ENCODE measurements at places on chromosomes 2 and 18.
A peak's percentile ranks its signal among the peaks of the same experiment; 100 is the strongest.

DNA sequence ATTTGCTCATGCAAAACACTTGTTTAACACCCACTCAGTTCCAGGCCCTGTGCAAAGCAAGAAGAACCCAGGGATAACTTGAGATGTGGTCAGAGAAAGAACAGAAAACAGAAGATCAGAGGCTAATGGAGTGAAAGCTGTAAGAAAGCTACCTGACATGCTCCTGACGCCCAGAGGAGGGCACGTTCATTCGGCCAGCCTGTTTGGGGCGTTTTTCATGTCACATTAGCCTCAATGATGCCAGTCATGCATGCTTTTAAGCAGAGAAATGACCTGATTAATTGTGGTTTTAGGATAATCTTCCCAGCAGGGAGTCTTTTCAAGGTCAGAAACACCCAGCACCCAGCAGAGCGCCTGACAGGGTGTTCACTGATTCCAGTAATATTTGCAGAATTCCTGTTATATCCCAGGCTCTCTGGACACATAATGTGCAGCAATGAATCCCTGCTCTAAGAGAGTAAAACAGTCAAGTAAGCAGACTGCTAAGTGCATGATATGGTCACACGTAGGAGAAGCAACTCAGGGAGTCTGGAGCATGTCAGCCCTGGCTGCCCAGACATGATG is 320.0 kb downstream of the LRATD1 start:
- DNase-seq = no peak

DNA sequence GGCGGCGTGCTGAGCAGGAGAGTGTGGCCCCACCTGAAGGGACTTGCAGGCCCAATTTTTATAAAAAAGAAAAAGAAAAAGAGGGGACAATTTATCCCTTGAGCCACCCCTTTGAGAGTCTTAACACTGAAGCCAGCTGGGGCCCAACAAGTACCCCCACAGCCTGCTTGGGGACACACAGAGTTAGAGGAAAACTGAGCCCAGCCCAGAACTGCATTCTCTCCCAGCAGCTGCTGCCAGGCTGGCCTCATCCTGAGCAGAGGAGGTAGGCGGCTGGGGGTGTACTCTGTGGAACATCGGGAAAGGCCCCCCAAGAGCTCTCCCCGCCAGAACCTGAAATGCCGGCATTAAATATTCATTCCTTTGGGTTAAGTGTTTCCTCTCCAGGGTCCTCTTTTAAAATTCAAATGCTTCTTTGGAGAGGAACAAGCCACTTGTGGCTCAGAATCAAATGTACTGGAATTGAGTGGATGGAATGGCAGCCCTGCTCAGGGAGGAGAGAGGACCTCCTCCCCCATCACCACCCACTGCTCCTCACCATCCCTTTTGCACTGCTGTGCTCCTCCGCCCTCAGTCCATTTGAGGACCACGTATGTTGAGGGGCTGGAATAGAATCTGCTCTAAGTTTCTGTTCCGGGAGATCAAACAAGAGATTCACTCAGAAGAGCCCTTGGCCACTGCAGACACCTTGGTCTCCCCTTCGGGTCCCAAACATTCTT is 45.6 kb downstream of the C1QL2 start:
- no peak for DNase-seq

DNA sequence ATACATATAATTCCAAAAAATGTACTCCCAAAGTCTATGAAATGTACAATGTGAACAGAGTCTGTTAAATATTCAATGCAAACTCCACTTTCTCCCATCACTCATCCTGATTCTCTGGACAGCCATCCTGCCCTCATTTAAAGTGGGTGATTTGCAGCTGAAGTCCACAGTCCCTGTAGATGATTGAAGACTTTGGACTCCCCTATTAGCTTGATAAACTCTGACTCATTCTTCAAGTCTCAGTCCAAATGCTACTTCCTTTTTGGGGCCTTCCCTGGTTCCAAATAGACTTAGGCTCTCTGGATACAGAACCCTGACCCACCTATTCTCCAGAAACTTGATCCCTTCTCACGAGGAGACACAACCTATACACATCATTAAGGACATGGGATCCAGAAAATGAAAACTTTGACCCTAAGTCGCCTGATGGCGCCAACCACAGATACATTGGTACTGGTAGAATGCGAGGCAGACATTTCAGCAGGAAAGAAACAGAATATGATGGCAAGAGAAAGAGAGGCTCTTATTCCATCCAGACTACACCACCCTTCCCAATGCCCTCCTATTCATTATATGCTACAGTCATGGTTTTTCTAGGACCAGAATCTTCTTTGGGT is 122.7 kb downstream of the VIT start:
- DNase-seq = no peak

DNA sequence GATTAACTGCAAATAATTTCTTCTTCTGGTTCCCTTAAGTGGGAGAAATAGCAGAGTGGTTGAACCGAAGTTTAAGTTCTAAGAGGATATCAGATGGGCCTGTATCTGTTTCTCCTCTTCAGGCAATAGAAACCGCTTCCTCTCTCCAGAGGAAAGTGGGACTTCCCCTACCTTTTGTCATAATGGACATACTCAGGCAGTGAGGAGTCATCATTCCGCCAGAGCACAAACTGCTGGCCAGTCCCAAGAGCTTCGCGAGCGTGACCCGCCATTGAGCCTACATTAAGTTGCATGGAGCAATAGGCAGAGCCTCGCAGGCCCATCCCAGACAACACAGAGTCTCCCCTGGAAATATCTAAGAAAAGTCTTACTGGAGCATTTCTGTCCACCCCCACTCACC is 158.9 kb downstream of the LDLRAD4 start:
- DNase-seq = peak; percentile 27

DNA sequence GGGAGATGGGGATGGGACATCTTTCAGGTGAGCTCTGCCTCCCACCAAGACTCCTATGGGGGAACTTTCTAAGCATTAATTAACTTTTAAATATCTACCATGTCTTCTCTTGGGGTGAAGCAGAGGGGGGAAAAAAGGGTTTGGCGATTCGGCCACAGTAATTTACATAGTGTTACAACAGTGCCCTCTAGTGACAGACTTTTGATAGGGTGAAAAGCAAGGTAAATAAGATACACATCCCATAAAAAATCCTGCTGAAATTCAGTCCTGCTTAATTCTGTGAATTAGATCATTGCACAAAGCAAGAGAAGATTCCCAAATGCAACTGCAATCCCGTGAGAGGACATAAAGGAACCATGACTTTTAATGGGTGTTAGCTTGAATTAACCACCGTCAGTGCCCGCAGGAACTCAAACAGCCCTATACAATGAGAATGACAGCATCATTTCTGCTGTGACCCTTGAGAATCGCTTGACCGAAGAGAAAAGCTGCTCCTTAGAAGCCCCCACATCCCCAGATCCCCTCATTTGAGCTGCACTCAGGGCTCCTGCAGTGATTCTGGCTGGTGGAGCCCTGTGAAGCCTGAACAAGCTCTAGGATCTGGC is 32.8 kb downstream of the FAM124B start:
- peak; percentile 45 for DNase-seq

DNA sequence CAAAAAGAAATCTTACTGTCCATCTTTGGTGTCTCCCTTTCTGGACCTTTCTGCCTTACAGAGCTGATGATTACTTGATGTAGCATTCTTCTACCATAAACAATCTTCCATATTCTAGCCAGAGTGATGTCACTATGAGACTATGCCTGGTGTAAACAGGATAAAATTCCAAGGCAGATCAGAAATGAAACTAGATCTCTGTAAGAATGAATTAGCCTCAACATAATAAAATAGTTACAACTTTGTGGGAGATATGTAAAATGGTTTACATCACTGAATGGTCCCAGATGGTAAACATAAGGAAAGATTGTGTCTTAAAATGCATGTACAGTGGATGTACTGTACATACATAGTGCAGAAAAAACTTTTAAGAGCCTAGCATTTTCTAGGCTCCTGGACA is 112.3 kb upstream of the ZNF521 start:
- peak; percentile 91 for DNase-seq

DNA sequence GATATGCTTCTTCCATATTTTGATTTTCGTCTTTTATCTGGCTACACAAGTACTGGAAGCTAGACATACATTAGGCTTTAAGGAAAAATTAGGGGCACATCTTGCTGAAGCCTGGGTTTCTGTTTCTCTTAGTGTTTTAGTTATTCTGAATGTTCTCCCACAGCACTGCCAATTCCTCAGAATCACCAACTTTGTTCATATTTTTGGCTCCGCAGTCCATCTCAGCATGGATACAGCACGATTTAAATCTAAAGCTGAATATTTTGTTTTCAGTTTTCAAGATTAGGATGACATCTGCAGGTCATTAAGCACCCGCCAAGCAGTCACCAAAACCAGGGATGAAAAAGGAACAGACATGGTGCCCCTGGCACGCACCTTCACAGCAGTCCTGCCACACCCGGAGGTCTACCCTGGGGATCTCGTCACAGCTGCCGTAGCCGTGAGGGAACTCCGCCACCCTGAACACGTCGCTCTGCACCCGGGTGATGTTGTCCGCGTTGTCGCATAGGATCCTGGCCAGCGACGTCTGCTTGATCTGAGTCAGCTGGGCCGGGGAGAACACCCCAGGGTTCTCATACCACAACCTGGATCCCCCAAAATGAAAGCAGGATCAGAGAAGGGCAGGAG is 101.2 kb downstream of the PXDN start:
- DNase-seq = no peak

- no peak for DNase-seq
Observed at GRCh38 chr2:123916531-123916930, 108.6 kb upstream of the CNTNAP5 start.

- DNase-seq = no peak
Observed at GRCh38 chr2:119983108-119983507, 29.8 kb upstream of the EPB41L5 start.

DNA sequence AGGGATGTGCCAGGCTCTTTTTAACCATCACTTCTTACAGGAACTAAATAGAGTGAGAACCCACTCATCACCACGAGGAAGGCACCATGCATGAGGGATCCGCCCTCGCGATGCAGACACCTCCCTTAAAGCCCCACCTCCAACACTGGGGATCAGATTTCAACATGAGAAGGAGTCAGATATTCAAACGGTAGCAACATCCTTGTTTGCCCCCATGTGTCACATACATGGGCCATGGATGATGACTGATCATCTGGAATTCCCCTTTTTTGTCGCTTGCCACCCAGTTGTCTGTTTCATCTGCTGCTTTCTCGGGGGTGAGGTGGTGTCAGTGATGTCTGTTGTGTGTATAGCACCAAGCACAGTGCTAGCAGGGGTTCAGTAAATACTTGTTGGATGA is 57.9 kb downstream of the NCK2 start:
- DNase-seq = no peak

GRCh38 chr2:128304715-128305554 is 13.7 kb downstream of the HS6ST1 start:
- peak; percentile 98 for DNase-seq

GRCh38 chr2:191103774-191104173 is 47.0 kb downstream of the STAT4 start:
- no peak for DNase-seq

GRCh38 chr18:3485153-3486149 is 35.5 kb downstream of the TGIF1 start:
- DNase-seq = no peak

- no peak for DNase-seq
Observed at GRCh38 chr18:2522112-2522511, 49.2 kb downstream of the METTL4 start.

- no peak for DNase-seq
Observed at GRCh38 chr18:36759167-36759776, 69.5 kb downstream of the TPGS2 start.

- no peak for DNase-seq
Observed at GRCh38 chr18:77341527-77342325, 92.1 kb downstream of the GALR1 start.

DNA sequence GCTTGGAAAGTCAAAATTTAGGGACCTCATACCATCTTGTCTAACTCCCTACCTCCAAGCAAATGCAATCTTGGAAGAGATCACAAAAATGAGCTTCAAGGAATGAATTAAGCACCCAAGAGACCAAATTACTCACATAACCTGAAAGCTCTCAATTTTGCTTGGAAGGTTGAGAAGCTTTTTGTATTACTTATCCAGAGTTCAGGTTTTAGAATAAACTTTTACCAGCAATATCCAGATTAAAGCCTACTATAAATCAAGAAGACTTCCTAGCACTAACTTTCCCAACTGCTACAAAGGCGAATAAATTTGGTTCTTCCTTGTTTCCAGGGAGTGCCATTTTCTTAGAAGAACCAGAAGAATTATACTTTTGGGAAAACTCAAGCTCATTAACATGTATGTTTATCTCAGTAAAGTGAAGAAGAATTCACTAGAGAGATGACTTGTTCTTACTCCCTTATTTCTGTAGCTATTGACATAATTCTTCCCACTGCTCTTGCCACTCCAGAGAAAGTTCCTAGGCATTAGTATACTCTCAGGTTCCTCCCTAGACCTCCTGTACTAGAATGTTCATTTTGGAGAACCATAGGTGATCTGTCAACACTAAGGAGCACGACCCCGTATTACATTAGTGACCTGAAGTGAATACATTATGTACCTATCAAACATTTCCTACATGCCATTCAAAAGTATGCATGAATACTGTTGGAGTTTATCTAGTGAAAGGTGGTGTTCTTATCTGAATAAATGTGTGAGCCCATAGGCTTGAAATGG is 18.0 kb upstream of the STPG4 start:
- no peak for DNase-seq

DNA sequence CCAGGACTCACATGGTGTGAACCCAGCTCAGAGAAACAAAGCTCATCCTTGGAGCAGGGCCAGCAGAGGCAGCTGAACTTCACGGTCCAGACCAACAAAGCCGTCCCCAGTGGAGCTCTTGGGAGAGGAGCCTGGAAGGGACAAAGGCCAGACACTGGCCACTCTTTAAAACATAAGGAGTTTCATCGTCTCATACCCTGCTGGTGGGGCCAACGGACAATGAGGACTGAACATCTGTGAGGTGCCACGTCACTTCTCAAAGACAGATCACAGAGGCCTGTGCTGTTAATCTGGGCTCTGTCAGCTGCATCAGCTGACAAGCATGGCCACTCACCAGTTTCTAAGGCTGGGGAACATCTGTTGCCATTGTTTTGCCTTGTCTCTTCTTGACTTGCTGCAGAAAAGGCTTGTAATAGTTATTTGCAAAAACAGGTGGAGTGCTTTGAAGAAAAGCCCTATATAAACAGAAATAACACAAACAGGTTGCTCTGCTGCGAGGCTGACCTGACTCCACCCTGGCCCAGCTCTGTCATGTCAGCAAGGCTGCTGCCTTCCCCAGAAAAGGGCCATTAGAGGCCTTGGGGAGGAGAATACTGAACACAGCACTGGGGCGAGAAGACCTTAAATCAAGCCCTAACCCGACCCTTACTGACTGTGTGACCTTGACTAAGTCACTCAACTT is 68.1 kb upstream of the DAPL1 start:
- DNase-seq = no peak

GRCh38 chr2:88071365-88071764 is 3.7 kb downstream of the SMYD1 start:
- no peak for DNase-seq
